ENCODE measurements at places on chromosomes 16 and 17.

- no peak for DNase-seq
Observed at GRCh38 chr17:58344047-58344790, 7.8 kb downstream of the SUPT4H1 start.

GRCh38 chr16:4788489-4788889 is 344 bp upstream of the SEPTIN12 start:
- DNase-seq, result no peak

GRCh38 chr16:19108409-19109287 is 5.1 kb upstream of the ITPRIPL2 start:
- DNase-seq, result no peak

DNA sequence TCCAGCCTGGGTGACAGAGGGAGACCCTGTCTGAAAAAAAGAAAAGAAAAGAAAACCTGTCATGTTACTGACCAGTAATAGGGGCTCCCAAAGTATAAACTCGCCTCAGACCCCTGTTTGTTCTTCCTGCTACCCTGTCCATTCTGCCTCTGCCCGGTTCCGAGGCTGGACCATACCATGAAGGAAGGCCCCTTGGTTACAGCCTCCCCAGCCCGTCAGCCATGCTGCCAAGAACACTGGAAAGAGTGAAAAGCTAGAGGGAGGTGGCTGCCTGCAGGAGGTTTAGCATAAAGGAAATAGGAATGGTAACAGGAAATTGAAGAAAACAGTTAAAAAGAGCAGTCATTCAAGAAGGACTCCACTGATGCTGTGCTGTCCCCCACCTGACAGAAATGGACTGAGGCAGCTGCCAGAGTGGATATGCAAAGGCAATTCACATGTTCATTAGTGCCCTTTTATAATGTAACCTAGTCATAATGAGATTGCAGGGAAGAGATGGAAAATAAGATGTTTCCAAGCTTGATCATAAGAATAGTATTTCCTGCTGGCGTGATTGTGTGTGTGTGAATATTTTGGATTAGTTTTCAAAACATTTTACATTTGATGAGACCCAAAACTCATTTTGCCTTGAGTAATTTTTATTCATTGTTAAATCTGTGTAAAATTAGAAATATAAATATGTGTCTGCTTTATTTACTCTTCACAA is 102.6 kb downstream of the GOSR1 start:
- DNase-seq, result no peak

DNA sequence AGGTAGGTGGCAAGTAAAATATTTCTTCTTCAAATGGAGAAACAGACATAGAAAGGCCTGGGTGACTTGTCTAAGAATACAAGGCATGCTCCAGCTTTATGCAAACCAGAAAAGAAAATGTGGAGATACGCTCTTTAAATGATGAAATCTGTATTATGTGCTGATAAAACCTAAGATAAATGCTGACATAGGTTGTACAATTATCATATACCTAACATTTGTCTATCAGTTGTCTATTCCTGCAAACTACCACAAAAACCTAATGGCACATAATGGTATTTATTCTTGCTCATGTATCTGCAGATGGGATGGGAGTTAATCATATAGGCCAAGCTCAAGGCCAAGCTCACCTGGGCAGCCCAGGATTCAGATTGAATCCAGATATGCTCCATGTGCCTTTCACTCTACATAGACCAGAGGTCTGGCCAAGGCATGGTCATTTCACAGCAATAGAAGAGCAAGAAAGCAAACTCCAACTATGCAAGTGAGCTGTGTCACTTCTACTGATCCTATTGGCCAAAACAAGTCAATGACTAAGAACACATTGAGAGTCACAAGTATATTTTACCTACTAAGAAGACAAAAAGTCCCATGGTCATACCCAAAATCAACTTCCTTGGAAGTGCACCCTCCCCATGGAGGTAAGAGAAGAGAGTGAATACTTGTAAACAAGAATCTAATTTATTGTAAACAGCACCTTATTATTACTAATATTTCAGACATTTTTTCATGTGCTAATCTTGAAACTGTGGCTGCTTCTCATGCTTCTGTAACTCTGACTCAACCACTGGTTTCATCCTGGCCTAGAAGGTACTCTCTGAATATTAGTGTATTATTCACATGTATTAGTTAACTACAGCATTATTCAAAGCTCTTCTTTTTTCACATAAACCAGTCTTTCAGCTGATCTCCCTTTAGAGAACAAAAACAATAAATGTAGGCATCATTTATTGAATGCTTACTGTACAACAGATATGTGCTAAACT is 270.7 kb upstream of the SOX9 start:
- no peak for DNase-seq

GRCh38 chr16:68429076-68429854 is 19.0 kb downstream of the SMPD3 start:
- DNase-seq, result no peak

- DNase-seq, result peak; percentile 55
Observed at GRCh38 chr17:40320756-40321523, 12.0 kb downstream of the RARA start.

DNA sequence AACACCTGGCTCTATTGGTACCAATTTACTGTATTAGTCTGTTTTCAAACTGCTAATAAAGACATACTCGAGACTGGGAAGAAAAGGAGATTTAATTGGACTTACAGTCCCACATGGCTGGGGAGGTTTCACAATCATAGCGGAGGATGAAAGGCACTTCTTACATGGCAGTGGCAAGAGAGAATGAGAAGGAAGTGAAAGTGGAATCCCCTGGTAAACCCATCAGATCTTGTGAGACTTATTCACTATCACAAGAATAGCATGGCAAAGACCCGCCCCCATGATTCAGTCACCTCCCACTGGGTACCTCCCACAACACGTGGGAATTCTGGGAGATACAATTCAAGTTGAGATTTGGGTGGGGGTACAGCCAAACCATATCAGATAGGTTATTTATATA is 22.6 kb upstream of the GOSR1 start:
- DNase-seq, result no peak

DNA sequence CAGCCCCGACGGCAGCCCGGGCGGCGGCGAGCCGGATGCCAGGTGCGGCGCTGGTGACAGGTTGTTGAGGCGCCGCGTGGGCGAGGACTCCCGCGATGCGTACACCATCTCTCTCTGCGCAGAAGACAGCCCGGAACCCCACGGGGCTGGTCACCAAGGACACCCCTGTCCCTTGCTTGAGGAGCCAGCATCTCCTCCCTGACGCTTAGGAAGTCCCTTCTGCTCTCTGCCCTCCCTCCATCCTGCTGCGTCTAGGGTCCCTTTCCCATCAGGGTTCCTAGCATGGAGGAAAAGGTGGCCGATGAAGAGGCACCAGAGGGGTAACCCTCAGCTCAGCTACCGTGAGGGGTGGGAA is 43.6 kb downstream of the SRCIN1 start:
- no peak for DNase-seq

DNA sequence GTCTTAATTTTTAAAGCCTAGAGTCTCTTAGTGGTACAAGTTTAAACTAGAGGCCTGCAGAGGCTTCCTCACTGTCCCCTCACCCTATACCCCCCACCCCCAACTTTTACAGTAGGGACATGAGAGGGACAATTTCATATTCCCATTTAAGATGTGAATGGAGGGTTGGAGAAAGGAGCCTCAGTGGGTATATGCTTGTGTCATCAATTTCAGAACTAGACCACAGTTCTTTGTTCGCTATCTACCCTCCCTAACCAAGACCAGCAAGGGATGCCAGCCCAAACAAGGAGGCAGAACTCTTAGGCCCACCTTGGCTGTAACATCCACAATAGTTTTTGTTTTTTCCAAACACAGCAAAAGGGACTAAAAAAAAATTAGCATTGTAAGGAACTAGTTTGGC is 14.0 kb upstream of the SALL1 start:
- DNase-seq, result no peak

- peak; percentile 22 for DNase-seq
Observed at GRCh38 chr17:1058423-1059130, 61.6 kb downstream of the TIMM22 start.

DNA sequence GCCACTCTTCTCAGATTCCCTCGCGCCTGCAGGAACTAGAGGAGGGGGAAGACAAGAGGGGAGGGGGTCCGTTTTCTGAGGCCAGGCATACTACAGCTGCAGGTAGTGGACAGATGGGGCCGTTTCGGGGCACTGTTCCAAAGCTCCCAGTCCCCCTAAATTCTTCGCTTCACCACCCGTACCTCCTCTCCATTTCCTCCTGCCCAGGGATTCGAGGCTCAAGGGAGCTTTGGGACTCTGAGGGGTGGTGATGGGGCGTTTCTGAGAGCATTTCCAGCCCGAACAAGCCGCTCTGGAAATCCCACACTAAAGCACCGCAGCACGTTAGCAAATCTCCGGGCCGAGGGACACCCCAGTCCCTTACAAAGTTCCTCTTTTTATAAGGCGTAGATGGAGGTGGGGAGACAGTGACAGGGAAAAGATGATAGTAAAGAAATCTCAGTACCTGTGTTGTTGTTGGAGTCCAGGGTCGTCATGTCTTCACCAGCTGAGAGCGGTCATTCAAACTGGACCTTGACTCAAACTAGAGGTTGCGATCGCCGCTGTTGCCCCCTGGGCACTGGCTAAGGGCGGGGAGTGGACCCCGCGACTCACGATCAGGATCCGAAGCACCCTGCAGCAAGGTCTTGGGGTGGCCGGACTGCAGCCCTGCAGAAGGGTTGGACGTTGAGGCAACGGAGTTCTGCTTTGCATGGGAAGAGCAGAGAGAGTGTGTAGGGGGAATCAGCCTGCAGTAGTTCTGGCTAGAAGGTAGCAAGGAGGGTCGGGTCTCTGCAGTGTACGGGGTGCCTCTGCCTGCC is 570 bp downstream of the NR1D1 start:
- no peak for DNase-seq

DNA sequence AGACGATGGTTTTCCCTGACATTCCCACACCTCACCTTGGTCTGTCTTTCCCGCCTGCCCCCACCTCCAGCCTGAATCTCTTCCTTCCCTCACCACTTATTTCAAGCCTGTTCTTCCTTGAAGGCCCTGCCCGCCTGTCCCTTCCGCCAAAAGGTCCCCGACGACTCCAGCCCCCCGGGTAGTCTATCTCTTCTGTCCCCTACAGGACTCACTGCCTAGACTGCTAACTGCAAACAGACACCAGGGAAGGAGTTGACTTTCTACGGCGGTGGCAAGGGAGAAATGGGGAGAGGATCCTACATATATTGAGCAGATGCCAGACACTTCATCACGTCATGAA is 53.7 kb downstream of the NT5M start:
- DNase-seq, result no peak

DNA sequence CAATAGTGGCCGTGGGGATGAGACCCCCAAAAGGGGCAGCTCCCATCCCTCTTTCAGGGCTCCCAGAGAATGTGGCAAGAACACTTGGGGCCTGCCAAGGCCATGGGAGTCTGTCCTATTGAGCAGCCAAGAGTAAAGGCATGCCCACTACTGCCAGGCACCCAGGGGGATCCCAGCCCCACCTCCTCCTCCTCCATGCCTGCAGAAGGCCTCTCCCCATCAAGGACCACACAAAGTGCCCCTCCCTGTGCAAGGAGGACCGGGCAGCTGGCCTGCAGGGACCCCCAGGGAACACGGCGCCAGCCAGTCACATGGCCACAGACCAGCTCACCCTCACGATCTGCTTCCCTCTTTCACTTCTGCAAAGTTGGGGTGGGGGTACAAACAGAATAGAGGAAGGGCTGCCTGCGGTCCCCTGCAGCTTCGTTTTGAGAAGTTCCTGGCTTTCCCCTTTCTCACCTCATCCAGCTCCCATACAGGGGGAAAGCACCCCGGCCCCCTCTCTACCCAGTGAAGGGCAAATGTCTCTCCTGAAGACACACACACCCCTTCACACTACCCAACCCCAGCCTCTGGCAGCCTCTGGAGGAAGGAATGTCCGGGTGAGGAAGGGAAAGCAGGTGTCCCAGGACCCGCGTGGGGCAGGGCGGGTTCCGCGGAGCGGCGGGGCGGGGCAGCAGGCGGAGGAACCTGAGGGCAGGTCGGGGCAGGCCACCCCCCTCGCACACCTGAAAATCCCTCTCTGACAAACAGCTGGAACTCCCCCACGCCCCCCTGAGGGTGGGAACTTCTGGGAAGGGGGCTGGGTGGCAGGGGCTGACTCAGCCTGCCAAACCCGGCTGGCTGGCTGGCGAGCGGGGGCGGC is 2.0 kb downstream of the PPP1R9B start:
- DNase-seq, result peak; percentile 33

GRCh38 chr16:57522960-57523359 is 13.4 kb downstream of the CCDC102A start:
- DNase-seq, result no peak

DNA sequence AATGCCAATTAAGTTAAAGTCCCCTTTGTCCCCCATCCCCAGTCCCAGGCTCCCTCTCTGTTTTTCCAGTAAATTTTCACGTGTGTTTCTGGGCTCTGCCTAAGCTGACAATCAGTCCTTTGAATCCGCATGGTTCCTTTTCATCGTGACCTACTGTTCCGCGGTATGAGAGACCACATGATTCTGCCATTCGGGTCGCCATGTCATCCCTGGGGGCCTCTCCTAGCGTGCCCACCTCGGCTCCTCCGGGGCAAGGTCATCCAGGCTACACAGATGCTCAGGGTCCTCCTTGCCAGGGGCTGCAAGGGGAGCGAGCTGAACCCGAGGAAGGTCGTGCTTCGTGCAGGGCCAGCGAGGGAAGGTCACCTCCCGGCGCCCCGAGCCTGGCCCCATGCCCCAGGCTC is 157.6 kb downstream of the RAB11FIP4 start:
- DNase-seq, result no peak

- DNase-seq, result no peak
Observed at GRCh38 chr17:7717756-7718350, 309 bp downstream of the DNAH2 start.

DNA sequence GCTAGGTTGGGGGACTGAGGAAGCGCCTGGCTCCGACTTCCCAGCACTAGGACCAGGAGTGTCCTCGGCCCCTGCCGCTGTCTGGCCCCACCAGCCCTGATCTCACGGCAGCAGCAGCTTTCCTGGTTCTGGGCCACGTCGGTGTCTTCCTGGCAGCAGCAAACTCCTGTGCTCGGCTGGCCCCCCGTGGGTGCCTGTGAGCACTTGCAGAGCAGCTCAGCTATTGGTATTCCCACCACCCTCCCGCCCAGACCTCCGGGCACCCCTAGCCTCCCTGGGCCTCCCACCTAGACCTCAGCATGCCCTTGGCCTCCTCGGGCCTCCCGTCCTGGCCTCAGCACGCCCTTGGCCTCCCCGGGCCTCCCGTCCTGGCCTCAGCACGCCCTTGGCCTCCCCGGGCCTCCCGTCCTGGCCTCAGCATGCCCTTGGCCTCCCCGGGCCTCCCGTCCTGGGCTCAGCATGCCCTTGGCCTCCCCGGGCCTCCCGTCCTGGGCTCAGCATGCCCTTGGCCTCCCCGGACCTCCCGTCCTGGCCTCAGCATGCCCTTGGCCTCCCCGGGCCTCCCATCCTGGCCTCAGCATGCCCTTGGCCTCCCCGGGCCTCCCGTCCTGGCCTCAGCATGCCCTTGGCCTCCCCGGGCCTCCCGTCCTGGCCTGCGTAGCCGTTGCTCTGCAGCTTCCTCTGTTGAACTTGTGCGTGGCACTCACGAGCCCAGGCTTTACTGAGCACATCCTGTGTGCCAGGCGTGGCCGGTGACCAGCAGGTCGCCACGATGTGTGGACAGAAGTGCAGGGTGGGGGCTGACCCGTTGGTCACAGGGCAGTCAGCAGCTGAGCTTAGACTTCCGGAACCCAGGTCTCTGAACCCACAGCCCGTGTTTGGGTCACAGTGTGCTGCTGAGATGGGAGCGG is 51.8 kb upstream of the ACSF3 start:
- no peak for DNase-seq
